ENCODE measurements at places on chromosomes 5 and 9. TPM values are rescaled to one million over a fixed set of nuclear protein-coding genes. Genes with fewer than 3 reads are reported as not detected.

SPINK7 gene
- total RNA-seq = not detected

TAF11L3 gene
- not detected for total RNA-seq

PKN3 gene
- 28.0 TPM for total RNA-seq

TRIP13 gene
- 27.6 TPM for total RNA-seq

GZMA gene
- not detected for total RNA-seq

PCDHGB6 gene
- total RNA-seq = 53.7 TPM

EDIL3 gene
- total RNA-seq = 1.2 TPM

FAM81B gene
- not detected for total RNA-seq

SMARCA2 gene
- total RNA-seq = 19.4 TPM

CCL27 gene
- 0.86 TPM for total RNA-seq

PCDHA13 gene
- total RNA-seq = 1.2 TPM

GABRA1 gene
- not detected for total RNA-seq

NOXA1 gene
- total RNA-seq = 0.89 TPM

ELP1 gene
- 42.0 TPM for total RNA-seq

PCDHGA7 gene
- total RNA-seq = 0.32 TPM

NUTM2G gene
- total RNA-seq = not detected

ZSWIM6 gene
- 34.3 TPM for total RNA-seq

ALDOB gene
- total RNA-seq = not detected

TMC1 gene
- total RNA-seq = 0.33 TPM

ENHO gene
- total RNA-seq = 12.0 TPM

NR4A3 gene
- total RNA-seq = 0.93 TPM

PCDHGA3 gene
- 0.16 TPM for total RNA-seq

IL9 gene
- total RNA-seq = not detected

RMI1 gene
- 37.6 TPM for total RNA-seq

LEAP2 gene
- 2.9 TPM for total RNA-seq

PCSK1 gene
- 0.52 TPM for total RNA-seq

LIFR gene
- total RNA-seq = 21.3 TPM

HK3 gene
- not detected for total RNA-seq

TICAM2 gene
- 1.4 TPM for total RNA-seq

BTNL3 gene
- total RNA-seq = not detected

FUT7 gene
- 0.14 TPM for total RNA-seq

WNT8A gene
- not detected for total RNA-seq

HMCN2 gene
- not detected for total RNA-seq

RALGPS1 gene
- total RNA-seq = 11.7 TPM

SLC6A19 gene
- total RNA-seq = not detected

SLC36A2 gene
- total RNA-seq = not detected

CEL gene
- total RNA-seq = 3.5 TPM

WDR41 gene
- 57.5 TPM for total RNA-seq

LCN1 gene
- total RNA-seq = not detected

LRRTM2 gene
- total RNA-seq = 1.3 TPM

PITX1 gene
- total RNA-seq = not detected

MYMK gene
- total RNA-seq = not detected

CCNO gene
- not detected for total RNA-seq

OMD gene
- total RNA-seq = not detected

VLDLR gene
- total RNA-seq = 20.3 TPM

SLC28A3 gene
- total RNA-seq = not detected

TRIM52 gene
- 9.0 TPM for total RNA-seq

CDH9 gene
- total RNA-seq = 0.14 TPM

NUTM2F gene
- total RNA-seq = 0.09 TPM

TSLP gene
- not detected for total RNA-seq

Data from neural crest cell (in vitro differentiated cells).